ENCODE measurements at places on chromosomes 4 and X.

- no peak for DNase-seq
Observed at GRCh38 chr4:36163198-36163597, 81.1 kb downstream of the ARAP2 start.

- no peak for DNase-seq
Observed at GRCh38 chr4:108203377-108203776, 34.6 kb upstream of the LEF1 start.

GRCh38 chrX:19389227-19389845 is 45.6 kb downstream of the PDHA1 start:
- no peak for DNase-seq

DNA sequence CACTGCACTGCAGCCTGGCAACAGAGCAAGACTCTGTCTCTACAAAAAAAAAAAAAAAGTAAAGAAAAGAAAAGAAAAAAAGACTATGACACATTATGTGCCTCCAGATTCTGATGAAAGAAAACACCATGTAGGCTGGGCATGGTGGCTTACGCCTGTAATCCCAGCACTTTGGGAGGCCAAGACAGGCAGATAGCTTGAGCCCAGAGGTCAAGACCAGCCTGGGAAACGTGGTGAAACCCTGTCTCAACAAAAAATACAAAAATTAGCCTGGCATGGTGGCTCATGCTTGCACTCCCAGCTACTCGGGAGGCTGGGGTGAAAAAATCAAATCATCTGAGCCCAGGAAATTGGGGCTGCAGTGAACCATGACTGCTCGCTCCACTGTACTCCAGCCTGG is 19.4 kb downstream of the THOC2 start:
- DNase-seq = no peak

GRCh38 chr4:86307432-86307831 is 52.4 kb downstream of the MAPK10 start:
- no peak for DNase-seq

GRCh38 chrX:153499876-153500275 is 5.1 kb downstream of the BGN start:
- DNase-seq = peak; percentile 60

DNA sequence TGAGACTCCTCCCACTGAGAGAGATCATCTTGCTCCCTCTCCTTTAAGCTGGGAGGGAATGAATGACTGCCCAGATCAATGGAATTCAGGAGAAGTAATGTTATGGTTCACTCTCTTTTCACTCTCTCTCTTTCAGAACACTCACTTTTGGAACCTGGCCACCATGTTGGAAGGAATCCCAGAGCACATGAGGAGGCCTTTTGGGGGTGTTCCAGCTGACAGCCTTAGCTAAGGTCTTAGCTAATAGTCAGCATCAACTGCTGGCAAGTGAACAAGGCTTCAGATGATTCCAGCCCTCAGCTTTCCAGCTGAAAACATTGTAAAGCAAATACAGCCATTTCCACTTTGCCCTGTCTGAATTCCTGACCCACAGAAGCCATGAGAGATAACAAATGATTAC is 124.0 kb upstream of the CLNK start:
- peak; percentile 86 for DNase-seq

DNA sequence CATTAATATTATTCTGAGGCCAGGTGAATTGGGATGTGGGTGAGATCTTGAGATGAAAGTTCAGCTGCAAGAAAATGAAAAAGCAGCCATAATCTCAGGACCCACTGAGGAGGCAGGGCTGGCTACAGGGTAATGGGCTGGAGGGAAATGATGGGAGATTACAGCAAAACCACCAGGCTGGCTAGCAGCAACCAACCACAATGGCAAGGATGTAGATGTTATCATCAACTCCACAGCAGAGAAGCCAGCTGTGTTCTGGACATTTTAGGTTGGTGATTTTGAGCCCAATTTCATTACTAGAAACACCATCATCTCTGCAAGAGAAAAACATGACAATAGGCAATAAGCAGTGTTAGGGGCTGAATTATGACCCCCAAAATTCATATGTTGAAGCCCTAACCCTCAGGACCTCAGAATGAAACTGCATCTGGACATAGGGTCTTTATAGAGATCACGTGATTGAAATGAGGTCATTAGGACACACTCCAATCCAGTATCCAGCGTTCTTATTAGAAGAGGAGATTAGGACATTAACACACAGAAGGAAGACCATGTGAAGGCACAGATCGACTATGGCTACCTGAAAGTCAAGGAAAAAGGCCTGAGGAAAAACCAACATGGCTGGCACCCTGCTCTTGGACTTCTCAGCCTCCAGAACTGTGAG is 139.8 kb upstream of the KIT start:
- DNase-seq = no peak

DNA sequence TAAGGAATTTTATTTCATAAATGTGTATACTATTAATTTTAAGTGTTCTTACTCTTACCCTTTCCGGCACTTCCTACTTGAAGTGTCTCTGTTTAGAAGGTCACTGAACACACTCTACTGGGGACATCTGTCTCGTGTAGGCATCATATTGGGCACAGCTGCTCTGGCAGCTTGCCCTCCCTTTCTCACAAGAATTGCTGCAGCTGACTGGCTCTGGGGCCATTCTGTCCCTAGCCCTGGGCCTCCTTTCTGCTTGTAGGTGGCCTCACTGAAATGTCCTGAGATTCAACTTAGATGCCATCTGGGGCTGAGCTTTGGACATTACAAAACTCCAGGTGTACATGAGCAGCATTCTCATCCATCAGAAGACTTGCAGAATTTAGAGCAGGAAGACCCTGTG is 49.6 kb downstream of the SMAD1 start:
- no peak for DNase-seq

GRCh38 chr4:140149846-140150635 is 3.9 kb downstream of the MAML3 start:
- no peak for DNase-seq

GRCh38 chr4:184506527-184507121 is 32.3 kb upstream of the IRF2 start:
- DNase-seq = no peak
